ENCODE measurements at places on chromosomes 13 and 19.

- peak; percentile 98 for DNase-seq
These were observed 16.9 kb upstream of the CYP2S1 start for GRCh38 chr19:41175801-41176777.

DNA sequence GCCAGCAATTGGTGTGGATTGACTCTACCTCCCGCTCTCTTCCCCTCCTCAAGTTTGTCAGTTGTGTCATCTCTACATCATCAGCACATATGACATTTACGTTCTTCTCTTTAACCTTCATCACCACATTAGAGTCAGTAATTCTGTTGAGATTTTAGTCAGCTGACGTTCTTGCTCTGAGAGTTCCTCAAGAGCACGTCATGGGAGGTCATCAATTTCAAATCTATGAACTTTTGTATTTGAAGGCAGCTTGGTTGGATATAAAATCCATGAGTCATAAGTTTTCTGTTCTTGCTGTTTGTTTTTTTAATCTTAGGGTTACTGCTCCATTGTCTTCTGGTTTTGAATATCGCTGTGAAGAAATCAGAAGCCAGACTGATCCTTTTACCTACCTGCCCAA lies 21.8 kb upstream of the ARGLU1 start:
- DNase-seq: no peak

GRCh38 chr19:15629003-15629880 lies 11.5 kb upstream of the CYP4F3 start:
- DNase-seq: peak; percentile 57

- peak; percentile 83 for DNase-seq
These were observed 1.2 kb upstream of the GPX4 start for GRCh38 chr19:1102407-1103131.

DNA sequence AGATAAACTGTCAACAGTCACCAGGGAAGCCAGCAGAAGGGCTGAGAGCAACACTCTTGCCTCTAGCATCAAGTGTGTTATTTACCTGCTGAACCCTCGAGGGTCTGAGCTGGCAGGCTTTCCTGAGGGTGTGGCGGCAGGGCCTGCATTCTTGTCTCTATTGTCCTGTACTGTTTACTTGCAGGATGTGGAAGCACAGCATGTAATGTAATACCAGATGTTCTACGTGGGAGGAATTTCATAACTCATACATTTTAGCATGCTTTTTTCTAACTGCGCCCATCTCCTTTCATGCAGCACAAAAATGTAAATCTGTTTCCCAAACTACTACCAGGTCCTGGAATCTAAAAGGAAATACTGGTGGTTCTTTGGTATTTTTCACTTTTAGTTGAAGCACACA lies 153.1 kb downstream of the RGCC start:
- peak; percentile 69 for DNase-seq

DNA sequence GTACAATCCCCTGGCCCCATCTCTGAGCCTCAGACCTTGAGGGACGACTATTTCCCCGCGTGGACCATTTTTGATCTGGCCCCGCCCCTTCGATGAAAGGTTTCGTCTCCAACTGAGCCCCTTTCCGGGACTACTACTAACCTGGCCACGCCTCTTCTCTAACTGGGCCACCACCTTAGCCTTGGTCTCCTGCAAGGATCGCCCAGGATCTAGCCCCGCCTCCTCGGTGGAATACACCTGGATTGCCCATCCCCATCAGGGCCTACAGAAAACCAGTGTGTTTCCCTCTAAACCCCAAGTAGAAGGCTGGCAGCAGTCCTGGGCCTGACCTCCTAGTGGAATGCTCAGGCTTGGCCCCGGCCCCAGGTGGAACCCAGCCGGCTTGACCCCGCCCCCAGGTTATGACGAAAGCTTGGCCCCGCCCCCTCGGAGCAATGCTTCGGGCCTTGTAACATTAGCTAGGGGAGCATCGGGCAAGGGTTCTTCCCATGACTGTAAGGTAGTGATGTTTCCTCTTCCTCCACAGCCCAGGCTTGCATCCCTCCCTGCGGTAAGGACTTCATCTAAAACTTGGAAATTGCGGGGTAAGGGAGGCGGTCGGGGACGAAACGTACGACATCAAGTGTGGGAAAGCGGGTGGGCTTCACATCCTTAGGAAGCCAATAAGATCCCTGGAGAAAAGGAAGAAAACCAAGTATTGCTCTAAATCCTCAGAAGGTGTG lies 9.1 kb downstream of the SPACA6 start:
- peak; percentile 58 for DNase-seq

DNA sequence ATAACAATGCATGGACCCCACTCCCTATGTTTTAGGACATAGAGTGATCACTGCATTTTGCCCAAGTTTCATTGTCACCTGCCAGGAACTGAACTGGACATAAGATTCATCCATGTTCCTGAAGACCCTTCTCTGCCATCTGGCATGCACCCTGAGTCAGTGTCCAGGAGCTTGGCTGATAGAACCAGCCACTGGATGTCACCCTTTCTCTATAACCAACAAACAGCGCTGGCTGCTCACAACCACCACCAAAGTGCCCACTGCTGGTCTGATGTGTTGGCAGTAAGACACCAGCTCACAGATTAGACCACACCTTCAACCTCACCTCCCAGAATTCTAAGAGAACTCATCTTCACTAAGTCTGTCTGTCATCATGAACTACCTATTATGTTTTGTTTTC lies 333.4 kb downstream of the ITGBL1 start:
- DNase-seq: no peak

DNA sequence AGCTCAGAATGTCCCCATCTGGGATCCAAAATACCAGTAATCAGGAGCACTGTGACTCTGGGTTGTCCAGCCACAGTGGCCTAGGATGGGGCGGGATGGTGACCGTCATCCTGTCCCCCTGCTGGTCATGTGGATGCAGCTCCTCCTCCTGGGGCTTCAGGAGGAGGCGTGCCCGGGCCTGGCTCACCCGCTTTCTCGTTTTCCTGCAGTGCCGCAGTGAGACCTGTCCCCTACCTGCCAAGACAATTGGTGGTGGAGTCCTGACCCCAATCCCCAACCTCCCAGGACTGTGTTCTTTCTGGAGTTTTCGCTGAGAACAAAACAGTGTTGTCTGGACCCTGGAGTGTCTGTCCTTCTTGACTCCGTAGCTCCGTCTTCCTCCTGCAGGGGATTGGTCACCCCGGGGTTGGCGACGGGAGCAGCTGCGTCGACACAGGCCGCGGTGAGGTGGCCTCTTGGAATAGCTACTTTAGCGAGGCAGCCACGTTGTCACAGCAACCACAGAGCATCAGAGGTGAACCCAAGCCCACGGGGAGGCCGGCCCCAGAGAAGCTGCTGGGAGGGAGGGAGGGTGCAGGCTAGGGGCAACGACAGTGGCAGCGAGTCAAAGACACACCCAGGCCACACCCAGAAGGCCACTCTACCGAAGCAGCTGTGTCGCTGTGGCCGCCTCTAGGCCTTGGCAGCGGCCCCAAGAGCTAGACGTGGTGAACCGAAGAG lies 10.2 kb upstream of the EMC10 start:
- no peak for DNase-seq

GRCh38 chr19:50264483-50265186 lies 61.2 kb downstream of the MYH14 start:
- DNase-seq: no peak

DNA sequence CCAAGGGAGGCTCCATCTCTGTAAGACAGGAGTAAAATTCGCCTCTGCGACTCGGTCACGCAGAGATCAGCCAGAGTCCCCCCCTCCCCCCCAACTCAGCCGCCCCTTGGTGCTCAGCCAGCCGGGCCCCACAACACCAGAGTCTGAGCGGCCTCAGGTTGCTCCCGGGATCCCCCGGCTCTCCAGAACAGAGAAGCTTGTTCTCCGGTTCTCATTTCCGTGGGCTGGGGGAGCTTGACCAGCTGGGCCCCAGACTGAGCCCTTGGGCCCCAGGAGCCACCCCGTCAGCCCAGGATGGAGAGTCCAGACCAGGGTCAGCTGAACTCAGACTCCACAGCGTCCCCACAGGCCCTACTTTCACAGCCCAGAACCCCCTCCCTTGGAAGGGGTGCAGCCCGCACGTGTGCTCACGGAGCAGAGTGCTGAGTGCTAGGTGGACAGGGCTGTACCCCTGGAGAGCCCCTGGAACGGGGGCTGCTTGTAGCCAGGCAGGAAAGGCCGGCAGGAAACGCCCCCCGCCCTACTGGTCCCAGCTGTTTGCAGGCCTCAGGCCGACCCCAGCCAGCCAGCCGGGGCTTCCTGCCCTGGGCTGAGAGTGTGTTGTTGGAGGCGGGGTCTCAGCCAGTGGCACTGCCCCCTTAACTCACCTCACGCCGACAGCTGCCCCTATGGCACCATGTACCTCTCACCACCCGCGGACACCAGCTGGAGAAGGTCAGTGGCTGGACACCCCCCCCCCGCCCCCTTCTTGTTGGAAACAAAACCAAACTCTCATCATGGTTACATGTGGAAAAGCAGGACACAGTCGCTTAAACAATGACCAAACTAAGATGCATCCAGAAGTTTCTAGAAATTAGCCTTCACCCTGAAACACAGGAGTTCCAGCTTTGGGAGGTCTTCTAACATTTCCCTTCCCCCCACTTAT lies 44.4 kb downstream of the COMP start:
- DNase-seq: no peak

All from umbilical cord (tissue), 2 donors.